ENCODE measurements at places on chromosomes 3 and 15.

GRCh38 chr3:138962854-138963560, 16.0 kb downstream of the FOXL2NB start:
- DNase-seq: no peak

DNA sequence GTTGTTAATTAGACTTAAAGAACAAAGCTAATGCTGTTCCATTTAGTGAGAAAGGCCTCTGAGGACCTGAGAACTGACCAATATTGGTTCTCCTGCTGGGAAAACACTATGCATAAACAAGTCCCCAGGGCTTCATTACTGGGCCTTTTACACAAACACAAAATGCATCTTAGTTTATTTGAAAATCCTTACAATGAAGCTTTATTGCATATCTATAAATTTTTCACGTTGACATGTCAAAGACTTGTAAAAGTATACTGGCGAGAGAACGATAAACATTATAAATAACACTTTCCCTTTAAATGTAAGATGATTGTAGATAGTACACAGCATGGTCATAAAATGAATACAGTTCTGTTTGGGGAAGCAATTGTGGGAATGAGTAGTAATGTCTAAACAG, 151.7 kb downstream of the ROBO2 start:
- DNase-seq: no peak

- DNase-seq: no peak
Measured at GRCh38 chr15:62469478-62469873, 304.4 kb upstream of the C2CD4B start.

- DNase-seq: peak; percentile 8
Measured at GRCh38 chr15:42919799-42920518, 619 bp downstream of the TTBK2 start.

- DNase-seq: no peak
Measured at GRCh38 chr3:112681822-112682325, 40.9 kb upstream of the CCDC80 start.

- DNase-seq: no peak
Measured at GRCh38 chr3:98817547-98818041, 54.5 kb downstream of the ST3GAL6 start.

DNA sequence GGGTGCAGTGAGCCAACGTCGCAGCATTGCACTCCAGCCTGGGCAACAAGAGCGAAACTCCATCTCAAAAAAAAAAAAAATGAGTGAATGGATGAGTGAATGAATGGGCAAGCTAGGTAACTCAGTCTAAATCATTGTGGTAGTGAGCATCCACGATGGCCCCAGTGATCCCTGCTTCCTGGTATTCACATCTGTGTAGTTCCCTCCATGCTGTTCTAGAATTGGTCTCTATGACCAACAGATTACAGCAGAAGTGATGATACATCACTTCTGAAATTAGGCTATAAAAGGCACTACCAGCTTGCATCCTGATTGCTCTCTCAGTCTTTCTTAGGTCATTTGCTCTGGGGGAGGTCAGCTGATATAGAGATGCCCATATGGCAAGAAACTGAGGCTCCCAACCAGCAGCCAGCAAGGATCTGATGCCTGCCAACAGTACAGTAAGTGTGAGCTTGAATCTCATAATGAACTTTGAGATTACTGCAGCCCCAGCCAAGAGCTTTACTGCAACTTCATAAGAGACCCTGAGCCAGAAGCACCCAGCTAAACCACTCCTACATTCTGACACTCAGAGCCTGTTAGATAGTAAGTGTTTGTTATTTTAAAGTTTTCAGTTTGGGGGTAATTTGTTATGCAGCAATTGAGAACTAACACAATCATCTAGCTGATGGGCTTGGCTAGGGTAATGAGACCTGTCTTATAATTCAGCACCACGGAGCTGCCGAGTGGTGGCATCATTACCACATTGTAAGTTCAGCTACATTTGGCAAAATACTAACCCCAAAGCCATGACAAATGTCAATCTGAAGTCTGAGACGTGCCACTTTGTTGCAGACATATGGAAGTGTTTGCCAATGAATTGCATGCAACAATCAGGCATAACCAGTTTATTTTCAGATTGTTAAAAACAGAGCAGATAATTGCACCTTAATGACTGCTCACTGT, 53.0 kb downstream of the KLHL6 start:
- DNase-seq: no peak

- DNase-seq: no peak
Measured at GRCh38 chr3:12643010-12643380, 20.9 kb downstream of the RAF1 start.

GRCh38 chr3:113124256-113124830, 87.0 kb upstream of the BOC start:
- DNase-seq: no peak

GRCh38 chr3:116524453-116525210, 79.3 kb upstream of the LSAMP start:
- DNase-seq: no peak

GRCh38 chr3:140753865-140754754, 76.2 kb downstream of the TRIM42 start:
- DNase-seq: no peak

- no peak for DNase-seq
Measured at GRCh38 chr15:42955518-42955917, 34.9 kb upstream of the TTBK2 start.

GRCh38 chr3:72345237-72345878, 502.9 kb downstream of the SHQ1 start:
- peak; percentile 4 for DNase-seq

DNA sequence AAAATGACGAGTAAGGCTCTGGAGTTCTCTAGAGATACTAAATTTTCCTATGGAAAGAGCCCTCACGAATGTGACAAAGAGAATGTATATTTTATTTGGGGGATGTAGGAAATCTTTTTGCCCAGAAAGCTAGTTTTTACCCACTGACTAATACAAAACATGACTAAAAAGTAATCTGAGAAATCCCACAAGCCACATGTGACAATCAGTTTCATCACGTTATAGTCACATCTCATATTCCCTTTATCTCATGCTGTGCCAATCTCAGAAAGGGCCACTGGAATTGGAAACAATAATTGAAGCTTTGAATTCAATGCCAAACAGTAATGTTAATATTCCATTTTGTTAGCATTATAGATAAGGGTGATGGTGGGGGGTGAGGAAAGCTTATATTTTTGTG, 509.0 kb upstream of the GOLIM4 start:
- DNase-seq: no peak

GRCh38 chr3:164417955-164418354, 660.3 kb downstream of the SI start:
- DNase-seq: no peak

- no peak for DNase-seq
Measured at GRCh38 chr15:73578026-73578425, 55.2 kb downstream of the NPTN start.

GRCh38 chr3:55698831-55699230, 211.7 kb upstream of the WNT5A start:
- DNase-seq: no peak
